Inflammatory macrophage (primary cell): ENCODE measurements at places on chromosomes 2 and 18.

GRCh38 chr18:5462227-5462626, 81.6 kb downstream of the EPB41L3 start:
- DNase-seq = peak; percentile 97

GRCh38 chr2:150989969-150990368, 271.7 kb downstream of the RBM43 start:
- DNase-seq = no peak

DNA sequence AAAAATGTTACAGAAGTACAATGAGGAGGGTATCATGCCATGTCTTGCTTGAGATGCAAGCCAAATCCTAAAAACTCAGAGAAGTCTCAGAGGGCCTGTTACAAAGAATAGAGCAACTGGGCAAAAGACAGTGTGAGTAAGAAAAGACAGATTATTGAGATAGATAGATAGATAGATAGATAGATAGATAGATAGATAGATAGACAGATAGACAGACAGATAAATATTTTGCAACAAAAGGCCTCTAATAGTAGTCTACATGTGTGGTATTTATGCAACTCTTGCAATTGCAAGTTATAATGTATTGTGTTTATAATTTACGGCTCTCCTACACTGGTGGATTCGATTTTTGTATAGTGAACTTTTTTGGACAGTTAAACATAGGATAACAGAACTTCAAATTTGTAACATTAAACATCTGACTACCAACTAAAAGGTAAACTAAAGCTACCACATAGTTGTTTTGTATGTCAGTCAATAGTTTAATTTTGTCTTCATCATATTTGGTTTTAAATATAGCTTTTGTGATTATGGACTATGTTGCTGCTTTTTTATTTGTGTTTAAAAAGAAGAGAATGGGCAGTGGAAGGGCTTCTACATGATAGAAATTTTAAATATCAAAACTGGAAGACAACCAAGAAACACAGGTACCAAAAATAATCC, 740.7 kb upstream of the LRRTM4 start:
- no peak for DNase-seq

DNA sequence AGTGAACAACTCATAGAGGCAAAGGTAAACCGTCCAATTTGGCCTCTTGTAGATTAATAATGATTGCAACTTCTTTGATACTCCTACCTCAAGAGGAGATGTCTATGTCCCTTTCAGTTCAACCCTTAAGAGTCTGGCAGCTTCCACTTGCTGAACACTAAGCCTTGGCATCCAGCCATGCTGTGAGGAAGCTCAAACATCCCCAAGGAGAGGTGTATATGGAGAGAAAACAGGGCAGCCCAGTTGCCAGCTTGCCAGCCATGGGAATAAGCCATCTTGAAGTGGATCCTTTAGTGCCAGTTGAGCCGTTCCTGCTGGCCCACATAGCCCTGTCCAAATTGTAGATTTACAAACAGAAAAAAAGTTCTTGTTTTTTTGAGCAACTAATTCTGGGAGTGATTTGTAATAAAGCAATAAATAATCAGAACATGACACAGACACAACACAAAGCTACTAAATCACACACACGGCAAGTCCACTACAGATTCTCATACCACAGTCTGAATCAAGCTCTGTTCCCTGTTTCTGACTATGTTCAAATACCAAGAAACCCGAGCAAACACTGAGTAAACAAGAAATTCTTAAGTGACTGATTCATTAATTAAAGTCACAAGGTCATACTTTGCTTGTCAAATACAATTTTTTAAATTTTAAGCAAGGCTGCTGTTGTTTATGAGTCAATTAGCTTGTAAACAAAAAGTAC, 96.1 kb downstream of the PID1 start:
- no peak for DNase-seq

GRCh38 chr2:126317790-126318431, 338.0 kb upstream of the GYPC start:
- DNase-seq = peak; percentile 3

GRCh38 chr2:121489911-121490583, 40.6 kb upstream of the RNU4ATAC start:
- no peak for DNase-seq

- DNase-seq = no peak
Measured at GRCh38 chr18:44179693-44180092, 501.0 kb upstream of the SETBP1 start.

GRCh38 chr2:66433945-66434678, 813 bp upstream of the MEIS1 start:
- peak; percentile 22 for DNase-seq

GRCh38 chr18:58996131-58996641, 131.5 kb downstream of the ZNF532 start:
- DNase-seq = no peak

- peak; percentile 36 for DNase-seq
Measured at GRCh38 chr2:205646680-205647079, 35.6 kb upstream of the NRP2 start.

GRCh38 chr2:240303896-240304745, 131.3 kb upstream of the GPC1 start:
- DNase-seq = no peak

- DNase-seq = no peak
Measured at GRCh38 chr2:186526281-186526680, 40.2 kb downstream of the ZC3H15 start.

GRCh38 chr2:238161291-238162051, 2.7 kb downstream of the ERFE start:
- no peak for DNase-seq
